NCI-H1092 (cell line): ENCODE measurements at places on chromosomes 11 and 22.

DNA sequence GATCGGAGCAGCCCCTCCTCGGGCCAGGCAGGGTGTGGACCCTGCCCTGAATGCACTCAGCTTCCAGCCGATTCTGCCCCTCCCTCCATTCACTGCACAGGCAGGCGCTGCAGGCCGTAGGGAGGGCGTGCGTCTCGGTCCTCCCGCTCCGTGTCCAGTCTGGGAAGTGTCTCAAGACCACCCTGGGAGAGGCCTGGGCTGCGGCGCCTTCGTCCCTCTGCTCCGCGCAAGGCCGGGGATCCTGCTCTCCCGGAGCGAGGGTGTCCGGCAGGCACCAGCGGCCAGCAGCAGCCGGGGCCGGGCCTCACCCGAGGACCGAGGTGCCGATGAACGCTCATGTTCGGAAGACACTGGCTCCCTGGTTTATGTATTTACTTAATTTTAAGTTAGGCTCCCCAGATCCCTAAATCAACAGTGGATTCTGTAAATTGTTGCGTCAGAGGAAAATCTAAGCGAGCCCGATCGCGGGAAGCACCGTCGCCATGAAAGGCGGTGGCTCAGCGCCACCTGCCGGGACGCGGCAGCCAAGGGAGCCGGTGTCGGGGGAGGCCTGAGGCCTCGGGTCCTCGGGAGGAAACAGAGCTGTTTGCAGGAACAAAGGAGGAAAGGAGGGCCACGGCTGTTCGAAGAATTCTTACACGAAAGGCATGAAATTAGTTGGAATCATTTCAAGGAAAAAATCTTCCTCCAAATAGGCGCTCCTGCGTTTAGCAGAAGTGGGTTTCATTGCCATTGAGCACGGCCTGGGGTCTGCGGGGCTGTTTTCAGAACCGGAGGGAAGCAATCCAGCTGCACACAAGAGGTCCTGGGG, 195.3 kb downstream of the BRD1 start:
- DNase-seq = peak; percentile 18

GRCh38 chr11:4048340-4048739, 46.3 kb upstream of the RRM1 start:
- no peak for DNase-seq

DNA sequence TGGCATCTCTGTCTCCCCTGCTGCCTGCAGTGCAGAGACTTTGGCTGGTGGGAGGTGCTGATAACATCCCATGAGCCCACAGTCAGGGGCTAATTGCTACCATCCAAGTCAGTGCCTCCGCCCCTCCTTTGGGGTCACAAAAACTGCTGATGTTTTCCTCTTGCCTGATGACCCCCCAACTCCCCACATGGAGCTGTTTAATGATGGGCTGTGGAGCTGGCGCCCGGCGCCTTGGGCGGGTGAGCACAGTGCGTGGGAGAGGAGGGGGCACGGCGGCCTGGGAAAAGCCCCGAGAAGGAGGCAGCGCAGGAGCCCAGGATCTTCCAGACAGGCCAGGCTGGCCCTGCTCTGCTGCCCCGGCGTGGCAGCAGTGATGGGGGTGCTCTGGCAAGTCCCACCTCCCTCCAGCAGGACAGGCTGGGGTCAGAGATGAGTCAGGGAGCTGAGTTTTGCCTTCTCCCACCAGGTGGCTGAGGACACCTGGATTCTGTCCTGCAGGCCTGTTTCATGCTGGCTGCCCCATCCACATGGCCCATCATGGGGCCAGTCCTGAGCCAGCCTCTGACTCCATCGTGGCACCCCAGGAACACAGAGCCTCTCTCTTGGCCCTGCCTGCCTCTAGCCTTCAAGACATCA, 43.8 kb downstream of the NECTIN1 start:
- no peak for DNase-seq

- DNase-seq = no peak
Measured at GRCh38 chr11:62492586-62492985, 54.0 kb downstream of the AHNAK start.

GRCh38 chr11:106785913-106786650, 232.2 kb downstream of the GUCY1A2 start:
- no peak for DNase-seq

DNA sequence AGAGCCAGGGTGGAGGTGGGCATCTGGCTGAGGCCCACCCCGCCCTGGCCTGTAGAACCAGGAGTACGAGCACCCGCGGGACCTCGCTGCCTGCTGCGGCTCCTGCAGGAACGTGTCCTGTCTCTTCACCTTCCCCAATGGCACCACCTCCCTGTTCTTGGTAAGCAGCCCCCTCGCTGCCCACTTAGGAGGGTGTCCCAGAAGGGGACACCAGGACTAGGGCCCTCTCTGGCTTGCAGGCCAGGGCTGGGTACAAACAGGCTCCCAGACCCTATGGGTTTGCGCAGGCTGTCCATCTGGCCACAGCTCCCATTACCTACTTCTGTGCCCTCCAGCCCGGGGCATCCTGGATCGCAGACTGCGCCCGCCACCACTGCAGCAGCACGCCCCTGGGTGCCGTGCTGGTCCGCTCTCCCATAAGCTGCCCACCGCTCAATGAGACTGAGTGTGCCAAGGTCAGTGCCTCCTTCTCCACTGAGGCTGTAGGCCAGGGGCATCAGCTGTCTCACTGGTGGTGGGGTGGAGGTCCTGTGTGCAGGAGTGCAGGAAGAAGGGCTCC, 77.5 kb upstream of the MYOD1 start:
- DNase-seq = no peak

GRCh38 chr11:103923451-103923931, 112.9 kb upstream of the DDI1 start:
- DNase-seq = no peak

- no peak for DNase-seq
Measured at GRCh38 chr11:83726316-83726715, 440.1 kb upstream of the CCDC90B start.

DNA sequence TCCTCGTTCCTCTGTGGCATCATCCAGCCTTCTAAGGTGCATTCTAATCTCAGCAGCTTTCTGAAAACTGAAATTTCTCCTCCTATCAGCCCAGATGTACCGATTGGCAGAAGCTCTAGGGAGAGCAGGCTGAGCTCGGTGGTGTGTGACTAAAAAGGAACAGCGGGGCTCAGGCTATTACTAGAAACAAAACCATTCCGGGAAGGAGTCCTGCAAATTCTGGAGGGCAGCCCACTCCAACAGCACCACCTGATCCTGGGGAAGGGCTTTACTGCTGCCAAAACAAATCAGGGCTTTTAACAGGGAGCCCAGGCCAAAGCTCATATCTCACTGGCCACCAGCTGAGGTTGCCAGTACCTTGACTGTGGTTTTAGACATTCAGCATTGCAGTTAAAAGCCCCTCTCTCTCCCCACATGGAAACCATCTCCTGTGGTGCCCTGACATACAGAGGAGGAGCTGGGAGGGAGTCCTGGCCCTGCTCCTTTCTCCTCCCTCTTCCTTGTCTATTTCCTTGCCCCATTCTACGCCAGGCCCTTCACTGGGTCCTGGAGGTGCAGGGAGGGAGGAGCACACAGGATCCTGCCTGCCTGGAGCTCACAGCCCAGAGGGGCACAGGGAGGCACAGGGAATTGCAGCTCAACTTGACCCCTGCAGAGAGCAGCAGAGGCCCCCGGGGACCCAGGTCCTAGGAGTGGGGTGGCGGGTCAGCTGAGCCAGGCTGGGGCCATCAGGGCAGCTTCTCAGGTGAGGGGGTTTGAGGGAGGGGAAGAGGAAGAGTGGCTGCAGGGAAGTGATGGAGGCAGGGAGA, 889 bp downstream of the PLAAT4 start:
- DNase-seq = peak; percentile 93

GRCh38 chr22:45320357-45320976, 10.7 kb downstream of the FAM118A start:
- DNase-seq = no peak

DNA sequence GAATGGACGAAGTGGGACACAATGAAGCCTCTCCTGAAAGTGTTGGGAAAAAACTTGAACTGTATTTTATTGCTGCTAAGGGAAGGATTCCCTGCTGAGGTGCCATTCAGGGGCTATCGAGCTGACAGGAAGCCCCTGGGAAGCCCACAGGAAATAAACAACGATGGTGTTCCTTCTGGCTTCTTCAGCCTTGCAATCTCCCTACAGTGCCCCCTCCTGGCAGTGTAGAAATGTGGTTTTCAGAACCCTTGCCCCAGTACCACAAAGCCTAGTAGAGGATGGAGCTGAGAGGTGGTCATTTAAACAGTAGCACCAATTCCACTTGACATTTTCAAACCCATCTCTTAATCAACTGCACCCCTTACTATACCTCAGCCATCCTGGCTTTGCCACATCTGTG, 676.7 kb upstream of the ARHGAP42 start:
- DNase-seq = no peak

- peak; percentile 47 for DNase-seq
Measured at GRCh38 chr11:11279956-11280689, 72.9 kb downstream of the CSNK2A3 start.

- no peak for DNase-seq
Measured at GRCh38 chr22:23583836-23584235, 3.7 kb upstream of the IGLL1 start.

DNA sequence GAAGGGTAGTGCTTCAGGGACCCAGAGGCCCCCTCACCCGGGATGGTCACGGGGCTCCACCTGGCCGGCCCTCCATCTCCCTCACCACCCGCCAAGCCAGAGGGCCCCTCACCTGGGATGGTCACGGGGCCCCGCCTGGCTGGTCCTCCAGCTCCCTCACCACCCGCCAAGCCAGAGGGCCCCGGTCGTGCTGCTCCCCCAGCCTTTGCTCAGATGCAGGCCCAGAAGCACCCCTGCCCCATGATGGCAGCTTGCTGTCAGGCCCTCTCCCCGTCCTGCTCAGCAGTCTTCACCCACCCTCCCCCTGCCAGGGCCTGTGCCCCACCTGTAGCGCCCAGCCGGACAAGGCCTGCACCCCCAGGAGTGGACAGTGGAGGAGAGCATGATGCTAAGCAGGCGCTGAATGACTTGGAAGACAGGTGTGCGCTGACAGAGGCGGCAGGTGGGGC, 7.3 kb downstream of the DENND6B start:
- no peak for DNase-seq

DNA sequence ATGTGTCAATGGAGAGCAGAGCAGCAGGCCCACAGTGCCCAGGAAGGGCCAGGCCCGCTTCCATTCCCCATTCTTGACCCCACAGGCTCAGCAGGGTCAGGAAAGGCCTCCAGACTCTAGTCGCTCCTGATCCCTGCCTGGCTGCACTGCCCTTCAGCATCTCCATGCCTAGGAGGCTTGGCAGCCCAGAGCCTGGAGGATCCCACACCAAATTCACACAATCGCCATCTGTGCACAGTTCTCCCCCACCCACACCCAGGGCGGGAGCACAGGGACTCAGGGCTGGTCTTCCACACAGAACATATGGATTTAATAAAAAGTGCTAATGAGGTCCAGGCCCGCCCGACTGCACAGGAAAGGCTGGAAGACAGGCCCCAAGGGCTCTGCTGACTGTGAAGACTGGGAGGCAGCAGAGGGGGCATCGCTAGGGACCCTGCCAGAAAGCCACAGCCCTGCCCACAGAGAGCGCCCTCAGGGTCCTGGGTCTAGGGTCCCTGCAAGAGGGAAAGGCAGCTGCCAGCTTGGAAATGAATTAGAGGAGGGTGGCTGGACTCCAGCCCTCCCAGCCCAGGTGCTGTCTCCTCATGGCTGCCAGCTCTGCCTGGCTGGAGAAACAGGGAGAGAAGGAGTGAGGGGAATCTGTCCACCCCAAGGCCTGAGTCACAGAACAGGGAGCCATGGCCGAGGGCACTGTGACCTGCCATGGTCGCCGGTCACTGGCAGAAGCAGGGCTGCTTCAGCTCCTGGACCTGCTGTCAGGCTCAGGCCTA, 39.7 kb downstream of the DKK3 start:
- DNase-seq = no peak

GRCh38 chr11:19729141-19729540, 16.5 kb downstream of the NAV2 start:
- DNase-seq = no peak

GRCh38 chr11:18063862-18064434, 17.9 kb upstream of the TPH1 start:
- peak; percentile 94 for DNase-seq

DNA sequence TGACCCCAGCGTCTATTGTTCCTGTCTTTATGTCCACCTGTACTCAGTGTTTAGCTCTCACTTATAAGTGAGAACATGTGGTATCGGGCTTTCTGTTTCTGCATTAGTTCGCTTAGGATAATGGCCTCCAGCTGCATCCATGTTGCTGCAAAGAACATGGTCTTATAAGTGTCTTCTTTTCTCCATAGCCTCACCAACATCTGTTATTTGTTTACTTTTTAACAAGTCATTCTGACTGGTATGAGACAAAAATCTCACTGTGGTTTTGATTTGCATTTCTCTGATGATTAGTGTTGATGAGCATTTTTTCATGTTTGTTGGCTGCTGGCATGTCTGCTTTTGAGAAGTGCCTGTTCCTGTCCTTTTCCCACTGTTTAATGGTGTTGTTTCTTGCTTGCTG, 21.7 kb upstream of the SLN start:
- DNase-seq = no peak

- no peak for DNase-seq
Measured at GRCh38 chr11:92826603-92827002, 142.8 kb upstream of the MTNR1B start.

GRCh38 chr11:134578807-134579723, 167.0 kb upstream of the B3GAT1 start:
- DNase-seq = no peak

GRCh38 chr11:65793144-65793581, 6.3 kb downstream of the OVOL1 start:
- peak; percentile 23 for DNase-seq

GRCh38 chr11:20042045-20042639, 118.1 kb downstream of the DBX1 start:
- no peak for DNase-seq

DNA sequence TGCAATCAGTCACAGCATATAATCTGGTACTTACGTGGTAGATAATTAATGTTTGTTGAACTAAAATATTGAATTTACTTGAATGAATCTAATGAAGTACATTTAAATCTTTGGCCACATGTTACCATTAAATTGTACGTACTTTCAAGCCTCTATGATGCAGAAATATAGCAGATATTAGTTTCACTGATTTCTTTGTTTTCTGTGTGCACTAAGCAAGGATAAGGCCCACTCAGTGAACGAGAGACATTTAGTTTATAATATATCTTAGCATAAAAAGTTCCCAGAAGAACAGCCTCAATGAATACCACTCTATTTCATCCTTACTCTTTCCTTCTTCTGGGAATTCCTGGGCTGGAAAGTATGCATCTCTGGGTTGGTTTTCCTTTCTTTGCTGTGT, at the start of gene OR52E1:
Gene OR52E1, plus strand, starts transcription at position 301 of the 400 bp plus-strand sequence.
- no peak for DNase-seq

DNA sequence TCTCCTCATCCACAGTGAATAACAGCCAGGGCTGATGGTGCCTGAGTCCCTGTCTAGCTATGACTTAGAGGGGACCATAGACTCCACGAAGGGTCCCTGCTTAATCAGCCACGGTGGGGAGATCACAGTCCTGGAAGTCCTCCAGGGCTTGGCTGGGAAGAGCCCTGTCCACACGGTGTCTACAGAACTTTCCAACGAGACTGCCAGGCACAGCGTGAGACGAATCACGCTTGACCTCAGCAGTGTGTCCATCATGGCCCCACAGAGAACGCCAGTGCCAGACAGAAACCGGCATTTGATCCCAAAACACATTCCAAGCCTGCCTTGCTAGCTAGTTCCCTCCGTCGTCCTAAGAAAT, 143.4 kb downstream of the CRYBB2 start:
- DNase-seq = no peak

GRCh38 chr11:65182258-65183170, 786 bp downstream of the CAPN1 start:
- DNase-seq = no peak

- DNase-seq = no peak
Measured at GRCh38 chr11:35658020-35658948, 4.3 kb upstream of the TRIM44 start.
